HepG2 (cell line): ENCODE measurements at places on chromosomes 5 and 9.
A peak's percentile ranks its signal among the peaks of the same experiment; 100 is the strongest.

- no peak for DNase-seq
These were observed 7.0 kb downstream of the MAMDC4 start for GRCh38 chr9:136858844-136859757.

DNA sequence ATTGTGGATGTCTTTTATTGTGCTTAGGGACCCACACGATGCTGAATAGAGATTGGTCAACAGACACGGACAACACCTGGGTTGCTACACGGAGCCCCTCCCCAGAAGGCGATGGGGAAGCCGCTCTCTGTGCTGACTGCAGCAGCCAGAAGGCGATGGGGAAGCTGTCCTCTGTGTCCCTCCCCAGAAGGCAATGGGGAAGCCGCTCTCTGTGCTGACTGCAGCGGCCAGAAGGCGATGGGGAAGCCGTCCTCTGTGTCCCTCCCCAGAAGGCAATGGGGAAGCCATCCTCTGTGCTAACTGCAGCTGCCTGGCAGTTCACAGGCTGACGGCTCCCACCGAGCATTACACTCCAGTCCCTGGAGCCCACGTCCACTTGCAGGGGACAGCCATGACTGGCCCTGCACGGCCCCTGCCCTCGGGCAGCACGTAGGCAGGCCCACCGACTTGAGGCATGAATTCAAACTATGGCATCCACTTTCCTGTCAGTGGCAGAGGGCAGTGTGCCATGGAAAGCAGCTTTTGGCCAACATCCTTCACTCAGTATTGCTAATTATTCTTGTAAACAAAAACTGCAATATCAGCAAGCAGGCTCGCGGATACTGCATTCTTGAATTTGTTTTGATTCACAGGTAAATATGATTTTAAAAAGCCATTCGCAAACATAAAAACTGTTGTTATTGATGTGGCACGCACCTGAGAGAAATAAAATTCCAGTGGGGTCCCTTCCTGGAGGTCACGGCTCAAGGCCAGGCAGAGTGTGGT is 48.1 kb upstream of the CLPTM1L start:
- no peak for DNase-seq

DNA sequence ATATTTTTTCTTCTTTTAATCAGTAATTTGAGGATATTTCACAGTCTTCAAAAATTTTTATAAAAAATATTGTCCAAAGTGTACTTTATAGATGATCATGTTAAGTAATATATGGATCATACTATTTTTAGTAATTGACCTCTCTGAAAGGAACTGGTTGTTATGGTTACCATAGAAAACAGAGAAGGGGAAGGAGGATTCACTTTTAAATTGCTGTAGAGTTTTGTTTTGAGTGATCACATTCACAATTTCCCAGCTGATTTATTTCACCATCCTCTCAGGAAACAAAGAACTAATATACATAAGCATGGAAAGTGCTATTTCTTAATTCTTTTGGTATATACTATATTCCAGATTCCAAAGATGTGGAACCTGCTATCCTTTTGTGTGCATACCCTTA is 56.5 kb upstream of the NREP start:
- no peak for DNase-seq

- DNase-seq: no peak
These were observed 68.7 kb downstream of the SEMA4D start for GRCh38 chr9:89428901-89429890.

GRCh38 chr5:93964421-93964820 is 223.0 kb upstream of the POU5F2 start:
- no peak for DNase-seq

- no peak for DNase-seq
These were observed 561.1 kb downstream of the RAB3C start for GRCh38 chr5:59143926-59144333.

- DNase-seq: no peak
These were observed 17.3 kb downstream of the OR13D1 start for GRCh38 chr9:104711604-104712003.

DNA sequence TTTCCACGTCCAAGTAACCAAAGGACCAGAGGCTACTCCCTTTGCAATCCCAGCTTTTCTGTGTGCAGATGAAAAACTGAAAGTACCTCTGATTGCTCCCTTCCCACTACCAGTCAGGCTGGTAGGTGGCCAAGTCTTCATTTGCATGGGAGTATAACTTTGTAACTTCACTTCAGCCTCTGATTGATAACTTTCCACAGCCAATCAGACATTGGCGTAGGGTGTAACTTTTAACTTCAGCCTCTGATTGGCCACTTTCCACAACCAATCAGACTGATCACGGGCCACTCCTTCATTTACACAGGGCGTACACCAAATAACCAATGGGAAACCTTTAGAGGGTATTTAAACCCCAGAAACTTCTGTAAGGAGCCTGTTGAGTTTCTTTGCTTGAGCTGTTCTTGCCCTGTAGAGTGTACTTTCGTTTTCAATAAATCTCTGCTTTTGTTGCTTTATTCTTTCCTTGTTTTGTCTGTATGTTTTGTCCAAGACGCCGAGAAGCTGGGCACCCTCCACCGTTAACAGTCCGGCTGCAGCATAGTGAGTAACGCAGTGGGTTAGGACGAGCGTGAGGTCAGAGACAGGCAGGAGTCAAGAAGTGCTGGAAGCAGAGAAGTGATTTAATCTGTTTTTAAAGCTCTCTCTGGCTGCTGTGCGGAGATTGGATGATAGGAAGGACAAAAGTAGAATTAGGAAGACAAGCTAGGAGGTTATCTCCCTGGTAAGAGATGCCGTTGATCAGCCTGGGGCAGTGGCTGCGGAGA is 3.5 kb upstream of the EXOSC2 start:
- DNase-seq: peak; percentile 97

DNA sequence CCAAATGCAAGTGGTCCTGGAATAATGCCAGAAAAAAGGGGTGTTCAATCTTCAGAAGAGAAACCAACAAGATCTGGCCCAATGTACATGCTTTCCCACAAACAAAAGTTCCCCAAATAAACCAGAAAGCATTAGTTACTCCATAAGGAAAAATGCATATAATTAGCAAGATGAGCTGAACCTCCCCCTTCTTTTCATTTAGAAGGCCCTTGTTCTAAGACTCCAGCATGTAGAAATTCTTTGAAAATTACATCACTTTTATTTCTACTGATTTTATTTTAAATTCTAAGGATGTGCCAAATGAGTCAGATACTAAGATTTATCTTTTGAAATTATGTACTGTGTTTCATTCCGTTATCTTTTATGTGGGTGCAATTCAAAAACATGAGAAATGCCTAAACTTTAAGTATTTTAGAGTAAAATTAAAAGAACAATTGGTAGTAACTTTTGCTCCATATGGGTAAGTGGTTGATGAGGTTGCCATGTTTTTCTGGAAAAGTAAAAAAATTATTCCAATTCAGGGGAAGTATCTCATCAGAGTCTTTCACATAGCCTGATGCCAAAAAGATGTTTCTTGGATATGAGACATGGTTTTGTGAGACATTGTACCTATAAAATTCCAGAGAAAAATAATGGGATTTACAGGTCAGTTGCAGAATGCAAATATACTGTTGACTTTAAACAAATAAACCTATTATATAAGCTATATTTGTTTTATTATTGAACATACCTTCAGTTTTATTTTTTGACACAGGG is 106.5 kb upstream of the CCDC112 start:
- DNase-seq: no peak

GRCh38 chr5:13328316-13328715 is 616.2 kb downstream of the DNAH5 start:
- no peak for DNase-seq

DNA sequence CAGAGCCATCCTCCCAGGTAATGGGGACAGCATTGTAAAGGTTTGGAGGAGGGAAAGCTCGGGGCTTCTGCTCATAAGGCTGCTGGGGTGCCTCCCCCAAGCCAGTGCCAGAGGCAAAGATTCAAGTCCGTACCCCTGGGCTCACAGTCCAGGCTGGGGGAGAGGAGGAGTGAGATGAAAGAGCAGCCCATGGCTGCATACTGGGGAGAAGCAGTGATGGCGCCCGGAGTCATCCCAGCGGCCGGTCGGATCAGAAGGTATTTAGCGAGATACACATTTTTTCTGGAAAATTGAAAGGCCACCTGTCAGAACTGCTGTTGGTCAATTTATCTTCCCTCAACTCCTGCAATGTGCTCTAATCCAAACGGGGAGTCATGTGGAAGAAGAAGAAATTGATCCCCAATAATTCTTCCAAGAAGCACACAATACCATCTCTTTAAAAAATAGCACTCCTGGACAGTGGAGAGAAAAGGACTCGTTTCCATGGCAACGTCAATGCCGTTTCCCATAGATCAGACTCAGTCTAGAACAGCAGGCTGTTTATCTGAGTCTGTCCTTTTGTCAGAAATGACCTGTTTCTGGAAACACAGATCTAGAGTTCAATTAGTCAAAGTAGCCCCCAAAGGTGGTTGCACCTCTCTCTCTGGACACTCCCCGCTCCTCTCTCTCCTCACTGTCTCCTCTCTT is 65.9 kb downstream of the NSG2 start:
- no peak for DNase-seq

DNA sequence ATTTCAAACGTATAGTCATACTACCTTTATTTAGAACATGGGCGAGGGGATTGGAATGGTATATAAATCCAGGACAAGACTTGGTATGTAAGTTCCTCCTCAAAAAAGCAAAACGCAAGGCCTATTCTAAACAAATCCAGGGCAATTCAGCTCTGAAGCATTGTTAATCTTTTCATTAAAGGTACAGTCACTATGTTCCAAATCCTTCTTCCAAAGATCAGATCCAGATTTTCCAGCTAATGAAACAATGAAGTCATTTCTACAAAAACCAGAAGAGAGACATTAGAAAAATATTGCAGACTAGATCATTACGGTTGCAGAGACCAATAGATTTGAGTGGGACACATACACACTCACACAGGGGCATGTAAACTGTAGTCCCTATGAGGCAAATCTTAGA is 116.1 kb upstream of the BNC2 start:
- no peak for DNase-seq

DNA sequence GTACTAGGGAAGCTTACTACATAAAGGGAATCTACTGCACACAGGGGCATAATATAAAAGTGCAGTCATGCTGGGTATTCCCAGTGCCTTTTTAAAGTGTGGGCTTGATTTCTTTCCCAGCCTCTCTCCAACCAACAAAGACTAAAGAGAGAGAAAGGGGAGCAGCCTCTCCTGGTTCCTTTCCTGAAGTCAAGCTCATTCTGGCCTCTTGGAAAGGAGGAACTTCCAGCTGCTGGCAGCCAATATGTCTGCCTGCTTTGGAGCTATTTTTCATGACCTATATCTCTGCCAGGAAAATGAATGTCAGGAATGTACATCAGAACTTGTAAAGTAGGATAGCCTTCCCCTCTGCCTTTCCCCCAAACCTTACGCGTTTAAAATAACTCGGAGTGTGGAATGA is 57.1 kb downstream of the RAB3C start:
- no peak for DNase-seq

DNA sequence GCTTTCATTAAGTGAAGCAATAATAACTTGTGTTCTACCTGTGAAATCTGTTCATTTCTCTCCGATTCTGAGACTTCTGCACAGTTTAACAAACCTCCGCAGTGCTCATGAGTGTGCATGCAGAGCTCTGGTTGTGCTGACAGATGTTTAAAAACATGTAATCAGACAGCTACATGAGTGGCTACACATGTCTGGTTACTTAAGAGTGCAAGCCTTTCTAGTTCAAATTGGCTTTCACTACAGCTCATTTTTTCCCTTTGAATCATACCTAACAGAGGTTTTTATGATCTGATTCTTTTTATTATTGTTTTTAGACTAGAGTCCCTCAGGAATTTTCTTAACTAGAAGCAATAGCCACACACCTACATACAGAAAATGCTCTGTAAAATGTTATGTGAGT is 310.2 kb downstream of the ARRDC3 start:
- DNase-seq: no peak

- DNase-seq: no peak
These were observed 9.6 kb upstream of the ETF1 start for GRCh38 chr5:138552657-138553056.

DNA sequence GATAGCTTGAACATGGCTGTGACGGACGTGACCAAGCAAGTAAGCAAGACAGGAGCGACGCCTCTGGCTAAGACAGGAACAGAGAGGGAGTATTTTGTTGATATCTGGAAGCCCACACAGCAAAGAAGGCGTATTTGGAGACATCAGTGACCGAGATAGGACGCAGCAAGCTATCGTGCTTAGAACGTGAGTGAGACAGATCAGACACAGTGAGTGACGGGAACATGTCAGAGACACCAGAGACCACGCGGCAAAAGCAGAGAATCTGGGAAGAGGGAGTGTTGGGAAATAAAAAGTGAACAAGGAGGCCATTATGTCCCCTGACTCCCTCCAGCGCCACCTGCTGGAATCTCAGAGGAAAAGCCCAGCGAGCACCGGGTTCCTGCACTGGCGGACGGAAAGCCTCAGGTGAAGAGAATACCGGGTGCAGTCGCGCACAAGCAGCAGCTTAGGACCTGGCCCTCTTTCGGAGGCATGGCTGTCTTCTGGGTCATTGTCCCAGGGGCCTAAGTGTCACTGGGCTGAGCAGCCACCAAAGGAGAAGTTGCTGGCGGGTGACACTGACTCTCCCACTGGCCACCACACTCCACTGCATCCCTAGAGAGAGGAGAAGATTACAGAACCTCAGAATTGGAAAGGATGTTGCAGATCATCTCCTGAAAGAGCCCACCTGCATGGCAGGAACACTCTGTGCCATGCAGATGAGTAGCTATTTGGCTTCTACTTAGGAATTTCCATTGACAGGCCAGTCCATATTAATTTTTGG is 99.1 kb downstream of the FBXO38 start:
- DNase-seq: peak; percentile 67

GRCh38 chr9:100213730-100214477 is 114.9 kb downstream of the INVS start:
- DNase-seq: no peak

- DNase-seq: no peak
These were observed 32.2 kb upstream of the PAM start for GRCh38 chr5:102722931-102723330.

GRCh38 chr5:57906671-57907070 is 424.1 kb upstream of the ACTBL2 start:
- no peak for DNase-seq
